Breast epithelium (tissue), 4 donors: ENCODE measurements at places on chromosomes 12 and 14.

- DNase-seq: no peak
Observed at GRCh38 chr12:114691763-114692185, 7.8 kb upstream of the TBX3 start.

DNA sequence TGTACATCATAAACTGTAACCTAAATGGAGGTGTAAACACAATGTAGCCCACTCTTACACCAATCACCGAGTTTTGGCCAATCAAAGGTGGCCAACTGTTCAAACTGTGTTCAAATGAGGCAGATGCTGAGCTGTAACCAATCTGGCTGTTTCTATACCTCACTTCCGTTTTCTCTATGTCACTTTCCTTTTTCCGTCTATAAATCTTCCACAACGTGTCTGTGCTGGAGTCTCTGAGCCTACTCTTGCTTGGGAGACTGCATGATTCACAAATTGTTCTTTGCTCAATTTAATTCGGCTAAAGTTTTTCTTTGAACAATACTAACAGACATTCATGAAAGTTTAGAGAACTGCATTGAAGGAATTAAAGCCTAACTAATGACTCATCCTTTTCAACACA lies 547.1 kb upstream of the USP15 start:
- no peak for DNase-seq

DNA sequence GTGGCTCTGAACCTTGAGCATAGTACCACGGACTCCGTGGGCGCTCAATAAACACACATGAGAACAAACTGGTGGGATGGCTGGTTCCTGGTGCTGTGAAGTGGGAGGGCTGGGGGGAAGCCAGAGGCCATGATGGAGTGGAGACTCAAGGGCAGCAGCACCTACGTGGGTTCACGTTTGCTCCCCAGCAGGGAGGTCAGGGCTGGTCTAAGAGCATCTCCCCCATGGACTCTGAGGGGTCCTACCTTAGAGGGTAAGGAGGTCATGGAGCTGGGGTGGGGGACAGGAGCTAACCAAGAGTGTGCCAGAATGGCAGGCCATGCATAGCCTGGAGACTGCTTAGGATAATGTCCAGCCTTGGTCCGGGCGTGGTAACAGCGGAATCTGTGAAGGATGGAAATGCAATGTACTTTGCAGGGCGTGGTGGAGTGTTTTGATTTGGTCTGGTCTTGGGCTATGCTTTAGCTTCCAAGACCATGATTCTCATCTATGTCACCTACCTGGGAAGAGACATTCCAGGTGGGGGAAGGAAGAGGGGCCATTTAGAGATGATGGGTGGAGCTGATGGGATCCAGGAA lies 103.0 kb downstream of the PRMT8 start:
- DNase-seq: no peak

- peak; percentile 93 for DNase-seq
Observed at GRCh38 chr14:69152902-69153151, at the start of gene DCAF5. TSS of gene DCAF5 (minus strand) at chr14:69153119. CDS start at chr14:69152978, 141 bp downstream.

DNA sequence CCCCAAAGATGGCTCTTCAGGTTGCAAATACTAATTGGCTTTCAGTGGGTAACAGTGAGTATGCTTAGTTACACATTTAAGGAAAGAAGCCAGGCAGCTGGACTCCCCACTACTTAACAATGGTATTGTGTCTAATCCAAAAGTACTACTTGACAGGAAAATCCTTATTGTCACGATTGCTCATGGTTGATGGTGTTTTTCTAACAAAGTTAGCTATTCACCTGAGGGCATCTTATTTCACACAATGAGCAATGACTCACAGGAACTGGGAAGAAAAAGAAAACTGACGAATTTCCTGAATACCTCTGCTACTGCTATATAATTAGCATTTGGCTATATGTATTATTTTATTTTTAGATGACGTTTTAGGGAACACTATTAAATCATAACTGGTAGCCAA lies 33.4 kb upstream of the ALG10 start:
- DNase-seq: no peak

GRCh38 chr12:49893753-49894750 lies 9.6 kb downstream of the FAIM2 start:
- DNase-seq: peak; percentile 90

- DNase-seq: no peak
Observed at GRCh38 chr14:103816991-103817390, 30.4 kb downstream of the PPP1R13B start.

GRCh38 chr12:12542964-12543363 lies 19.7 kb downstream of the DUSP16 start:
- DNase-seq: no peak

DNA sequence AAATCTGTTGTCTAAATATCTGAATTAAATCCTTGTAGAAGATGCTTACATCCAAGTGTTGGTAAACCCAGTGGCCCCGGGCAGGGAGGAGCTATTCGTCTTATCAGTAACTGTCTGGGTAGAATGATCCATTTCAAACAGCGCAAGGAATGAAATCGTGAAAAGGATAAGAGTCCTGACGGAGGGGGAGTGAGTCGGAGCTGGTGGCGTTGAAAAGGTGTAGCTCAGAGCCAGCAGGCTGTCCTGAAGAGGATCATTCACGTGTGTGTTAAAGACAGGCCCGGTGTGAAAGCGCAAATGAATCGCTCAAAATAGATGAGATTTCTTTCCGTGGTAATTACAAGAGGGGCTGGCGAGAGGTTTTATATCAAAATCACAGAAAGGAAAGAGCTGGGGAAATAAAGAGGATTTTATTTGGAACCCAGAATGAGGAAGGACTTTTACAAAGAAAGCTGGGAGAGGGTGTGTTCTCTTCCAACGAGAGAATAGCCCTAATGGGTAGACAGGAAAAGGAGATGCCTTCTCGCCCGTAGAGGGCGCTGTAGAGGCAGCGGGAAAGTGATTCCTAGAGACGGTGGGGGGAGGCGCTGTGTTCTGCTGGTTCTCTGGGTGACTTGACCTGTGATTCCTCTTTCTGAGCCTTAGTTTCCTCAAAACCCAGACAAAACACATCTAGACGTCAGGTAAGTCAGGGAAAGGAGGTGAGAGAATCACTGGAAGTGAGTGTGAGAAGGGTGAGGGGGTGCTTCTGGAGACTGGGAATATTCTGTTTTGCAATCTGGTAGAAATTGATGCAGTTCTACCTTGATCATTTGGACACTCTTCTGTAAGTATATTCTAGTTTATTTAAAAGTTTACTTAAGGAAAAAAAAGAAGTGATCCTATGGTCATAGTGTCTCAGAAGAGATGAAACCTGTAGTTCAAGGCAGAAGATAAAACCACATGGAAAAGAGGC lies 39.3 kb downstream of the SRRM4 start:
- no peak for DNase-seq

GRCh38 chr12:24118668-24119067 lies 169.2 kb upstream of the SOX5 start:
- no peak for DNase-seq

DNA sequence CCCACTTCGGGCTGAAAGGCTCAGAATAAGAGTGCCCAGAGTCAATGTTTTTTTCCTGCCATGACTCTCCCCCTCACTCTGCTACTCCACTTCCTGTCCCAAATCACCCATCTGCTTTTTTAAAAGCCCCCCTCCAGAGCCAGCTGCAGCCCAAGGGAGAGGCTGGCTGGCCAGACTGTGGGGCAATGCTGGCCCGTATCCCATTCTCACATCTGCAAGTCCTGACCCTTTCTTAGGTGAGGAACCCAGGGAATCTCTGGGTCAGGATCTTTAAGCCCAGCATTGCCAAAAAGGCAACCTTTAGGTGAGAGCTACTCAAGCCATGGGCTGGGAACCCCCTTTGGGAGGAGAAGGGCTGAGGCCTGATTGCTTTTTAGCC lies 1.7 kb upstream of the ITGA5 start:
- DNase-seq: no peak

- no peak for DNase-seq
Observed at GRCh38 chr12:27898022-27898421, 74.5 kb downstream of the PTHLH start.

GRCh38 chr12:7060353-7060954 lies at the start of gene C1S:
TSS of gene C1S (plus strand) at chr12:7060718. CDS start at chr12:7061913, 1,195 bp downstream.
- peak; percentile 87 for DNase-seq

GRCh38 chr12:70686299-70686698 lies 49.1 kb upstream of the PTPRB start:
- no peak for DNase-seq

DNA sequence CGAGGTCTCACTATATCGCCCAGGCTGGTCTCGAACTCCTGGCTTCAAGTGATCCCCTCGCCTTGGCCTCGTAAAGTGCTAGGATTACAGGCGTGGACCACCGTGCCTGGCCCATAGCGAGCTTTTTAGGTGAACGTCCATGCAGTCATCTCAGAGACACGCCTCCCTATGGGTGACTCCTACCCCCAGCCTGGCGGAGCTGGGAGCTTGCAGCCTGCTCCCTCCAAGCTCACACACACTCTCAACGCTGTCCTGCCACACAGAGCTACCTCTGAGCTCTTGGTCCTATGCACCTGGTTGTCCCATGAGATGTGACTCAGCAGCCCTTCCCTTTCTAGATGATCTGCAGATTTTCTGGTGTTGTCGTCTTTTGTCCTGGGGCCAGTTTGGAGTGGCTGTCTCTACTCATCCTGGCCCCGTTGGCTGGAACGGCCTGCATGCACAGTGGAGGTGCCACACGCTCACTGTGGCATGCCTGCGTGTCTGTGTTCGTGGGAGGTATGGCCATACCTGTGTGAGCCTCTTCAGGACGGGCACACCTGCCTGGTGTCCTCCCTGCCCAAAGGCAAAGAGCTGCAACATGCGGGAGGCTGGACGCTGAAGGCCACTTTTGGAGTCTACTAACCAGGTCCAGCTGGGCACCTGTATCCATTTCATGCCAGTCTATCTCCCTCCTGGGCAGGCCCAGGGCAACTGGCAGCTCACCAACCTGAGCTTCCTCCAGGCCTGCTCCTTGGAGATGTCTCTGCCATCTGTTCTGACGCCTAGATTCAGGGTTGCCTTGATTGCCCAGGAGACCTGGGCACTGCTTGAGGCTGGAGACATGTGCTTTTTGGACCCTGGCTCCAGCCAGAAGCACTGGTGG lies 18.1 kb downstream of the CABP1 start:
- no peak for DNase-seq

DNA sequence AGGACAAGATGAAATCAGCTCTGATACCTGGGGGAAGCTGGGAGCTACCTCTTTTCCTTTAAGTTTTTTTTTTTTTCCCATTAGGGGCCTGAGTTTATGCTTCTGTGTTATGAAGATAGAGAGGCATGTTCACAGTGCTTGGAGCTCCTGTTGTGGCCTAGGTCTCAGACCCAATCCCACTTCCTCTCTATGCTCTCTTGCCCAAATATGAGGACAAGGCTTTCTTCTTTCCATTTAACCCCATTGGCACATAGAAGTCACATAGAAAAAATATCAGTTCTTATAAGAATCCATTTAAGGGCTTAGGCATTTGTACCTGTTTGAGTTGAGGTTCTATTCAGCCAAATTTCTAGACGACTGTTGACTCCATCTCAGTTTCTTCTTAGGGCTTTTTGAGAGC lies 12.6 kb downstream of the MRPS35 start:
- no peak for DNase-seq

- DNase-seq: no peak
Observed at GRCh38 chr12:93135286-93136239, 206.5 kb upstream of the EEA1 start.

GRCh38 chr14:52313462-52313861 lies 650 bp upstream of the PTGER2 start:
- DNase-seq: no peak

GRCh38 chr12:75599061-75599460 lies 87.7 kb upstream of the KRR1 start:
- no peak for DNase-seq

- DNase-seq: no peak
Observed at GRCh38 chr12:67758119-67758518, 109.6 kb downstream of the DYRK2 start.

- DNase-seq: no peak
Observed at GRCh38 chr14:50303744-50304471, 8.1 kb downstream of the L2HGDH start.

DNA sequence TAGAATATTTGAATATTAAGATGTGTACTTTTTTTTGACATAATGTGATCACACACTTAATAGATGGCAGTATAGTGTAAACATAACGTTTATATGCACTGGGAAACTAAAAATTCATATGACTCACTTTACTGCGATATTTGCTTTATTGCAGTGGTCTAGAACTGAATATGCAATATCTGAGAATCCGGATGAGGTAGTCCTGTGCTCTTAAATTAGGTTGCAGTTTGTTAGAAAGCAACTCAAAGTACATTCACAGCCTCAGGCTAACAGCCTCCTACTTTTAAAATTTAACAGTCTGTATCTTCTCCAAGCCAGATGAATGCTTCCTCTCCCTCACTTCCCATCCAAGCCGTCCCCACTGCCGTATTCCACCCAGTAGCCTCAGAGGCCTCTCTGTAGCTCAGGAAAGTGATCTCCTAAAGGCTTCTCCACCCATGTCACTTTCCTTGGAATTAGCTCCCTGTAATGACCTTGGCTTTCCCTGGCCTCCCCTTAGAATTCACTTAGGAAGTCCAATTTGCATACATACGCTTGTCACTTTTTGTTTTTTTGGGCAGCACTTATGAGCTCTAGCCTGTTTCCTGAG lies 43.7 kb downstream of the TESPA1 start:
- no peak for DNase-seq

DNA sequence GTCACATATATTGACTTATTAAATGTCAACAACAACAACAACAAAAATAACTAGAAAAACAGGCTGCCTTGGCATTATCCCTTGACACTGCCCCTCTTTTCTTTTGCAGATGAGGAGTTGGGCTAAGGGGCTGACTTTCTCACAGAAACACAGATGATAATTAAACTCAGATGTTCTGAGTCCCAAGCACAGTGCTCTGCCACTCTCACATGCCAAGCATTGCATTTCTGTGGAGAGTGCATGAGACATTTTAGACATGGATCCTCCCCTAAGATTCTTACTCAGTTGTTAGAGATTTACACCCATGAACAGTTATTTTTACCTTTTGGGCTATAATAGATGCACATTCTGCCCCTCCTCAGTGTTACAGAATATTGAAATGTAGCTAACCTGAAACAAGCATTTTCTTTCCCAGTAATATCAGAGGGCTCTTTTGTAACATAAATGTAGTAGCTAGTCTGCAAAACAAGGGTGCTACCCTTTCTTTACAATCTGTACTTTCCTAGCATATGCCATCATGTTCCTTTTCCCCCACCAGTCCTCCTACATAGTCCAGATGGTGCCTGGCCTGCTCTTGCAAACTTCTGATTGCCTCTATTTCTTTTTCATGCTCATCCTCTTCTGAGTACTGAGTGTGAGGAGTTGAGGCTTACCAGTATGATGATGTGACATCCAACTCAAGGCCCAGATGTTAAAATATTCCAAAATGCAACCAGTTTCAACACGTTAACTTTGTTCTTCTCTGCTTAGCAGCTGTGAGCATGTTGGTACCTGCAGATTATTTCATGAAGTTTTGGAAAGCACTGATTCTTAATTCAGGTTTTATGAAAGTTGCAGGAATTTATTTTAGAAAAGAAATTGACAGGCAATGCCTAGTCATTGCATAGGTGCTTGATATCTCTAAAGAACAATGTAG lies 125.0 kb upstream of the ATP2B1 start:
- no peak for DNase-seq

- DNase-seq: no peak
Observed at GRCh38 chr12:70823182-70823976, 97.2 kb downstream of the PTPRR start.
